ENCODE measurements at places on chromosomes 1 and 21. TPM values are rescaled to one million over a fixed set of nuclear protein-coding genes. Genes with fewer than 3 reads are reported as not detected.

Gene AGMAT
- 6.1 TPM for total RNA-seq

Gene DCST2
- not detected for total RNA-seq

Gene PEX11B
- 19.4 TPM for total RNA-seq

Gene SCMH1
- 12.6 TPM for total RNA-seq

Gene GREM2
- 0.34 TPM for total RNA-seq

Gene DMBX1
- total RNA-seq: 0.76 TPM
